Tibial nerve (tissue), 4 donors: ENCODE measurements at places on chromosomes 2 and 18.

DNA sequence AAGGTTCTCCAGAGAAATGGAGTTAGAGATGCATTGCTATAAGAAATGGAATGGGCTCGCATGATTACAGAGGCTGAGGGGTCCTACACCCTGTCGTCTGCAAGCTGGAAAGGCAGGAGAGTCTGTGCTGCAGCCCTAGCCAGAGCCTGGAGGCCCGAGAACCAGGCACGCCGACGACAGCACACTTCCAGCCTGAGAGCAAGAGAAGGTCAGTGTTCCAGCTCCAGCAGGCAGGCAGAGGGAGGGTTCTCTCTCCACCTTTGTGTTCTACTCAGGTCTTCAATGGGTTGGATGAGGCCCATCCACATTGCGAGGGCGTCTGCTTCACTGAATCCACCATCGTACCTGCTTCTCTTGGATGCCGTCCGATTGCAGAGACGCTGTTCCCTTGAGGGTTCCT lies 177.6 kb upstream of the HDAC4 start:
- DNase-seq = no peak

DNA sequence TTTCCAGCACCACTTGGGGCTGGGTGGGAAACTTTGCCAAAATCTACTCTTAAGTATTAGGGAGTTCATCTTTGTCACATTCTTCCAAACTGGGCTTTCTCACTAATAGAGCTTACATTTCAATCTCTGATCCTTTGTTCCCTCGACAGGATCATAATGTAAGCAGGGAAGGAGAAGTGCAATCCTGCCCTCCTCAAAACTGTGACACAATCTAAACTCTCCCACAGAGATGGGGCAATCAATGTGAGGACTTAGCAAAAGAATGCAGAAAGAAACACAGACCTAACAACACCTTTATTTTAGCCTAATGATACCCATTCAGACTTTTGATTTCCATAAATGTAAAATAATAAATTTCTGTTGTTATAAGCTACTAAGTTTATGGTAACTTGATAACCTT lies 40.8 kb downstream of the DSEL start:
- no peak for DNase-seq

DNA sequence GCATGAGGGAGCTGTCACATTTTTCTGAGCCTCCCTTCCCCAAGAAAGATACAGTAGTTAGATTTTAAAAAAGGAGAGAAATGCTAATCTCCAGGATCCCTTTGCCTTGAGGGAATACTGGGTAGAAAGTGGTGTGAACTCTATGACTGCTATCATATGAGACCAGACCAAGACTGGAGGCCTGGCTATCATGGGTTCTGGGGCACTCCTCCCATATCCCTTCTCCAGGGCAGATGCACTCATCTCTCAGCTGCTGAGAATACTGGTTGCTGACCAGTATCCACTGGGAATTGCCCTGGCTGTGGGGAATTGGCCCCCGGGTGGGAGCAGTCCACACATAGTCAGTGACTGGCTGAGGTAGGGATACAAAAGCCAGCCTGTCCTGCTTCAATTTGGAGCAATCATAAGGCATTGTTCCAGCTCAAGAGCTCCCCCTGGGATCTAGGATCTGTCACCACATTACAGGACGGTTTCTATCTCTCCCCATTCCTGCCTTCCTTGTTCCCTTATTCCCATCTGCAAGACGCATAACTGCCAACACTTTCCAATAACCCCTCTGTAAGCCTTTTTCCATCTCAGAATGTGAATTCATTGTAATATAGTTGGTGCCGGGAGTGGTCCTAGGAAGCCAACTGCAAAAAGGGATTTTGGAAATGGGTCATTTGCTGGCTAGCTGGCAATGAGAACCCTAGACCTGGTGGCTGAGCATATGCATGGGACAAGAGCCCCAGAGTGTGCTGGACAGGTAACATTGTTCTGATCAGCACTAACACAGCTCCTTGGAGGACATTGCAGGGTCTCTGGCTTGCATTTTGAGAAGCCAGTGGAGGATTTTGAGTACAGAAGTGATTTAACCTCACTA lies 35.4 kb upstream of the REEP1 start:
- no peak for DNase-seq

- DNase-seq = no peak
These were observed 485.5 kb upstream of the ID2 start for GRCh38 chr2:8196316-8196715.

- no peak for DNase-seq
These were observed 86.2 kb downstream of the MIB1 start for GRCh38 chr18:21826641-21827302.

- DNase-seq = no peak
These were observed 657.8 kb upstream of the LINC00305 start for GRCh38 chr18:64806691-64807090.

DNA sequence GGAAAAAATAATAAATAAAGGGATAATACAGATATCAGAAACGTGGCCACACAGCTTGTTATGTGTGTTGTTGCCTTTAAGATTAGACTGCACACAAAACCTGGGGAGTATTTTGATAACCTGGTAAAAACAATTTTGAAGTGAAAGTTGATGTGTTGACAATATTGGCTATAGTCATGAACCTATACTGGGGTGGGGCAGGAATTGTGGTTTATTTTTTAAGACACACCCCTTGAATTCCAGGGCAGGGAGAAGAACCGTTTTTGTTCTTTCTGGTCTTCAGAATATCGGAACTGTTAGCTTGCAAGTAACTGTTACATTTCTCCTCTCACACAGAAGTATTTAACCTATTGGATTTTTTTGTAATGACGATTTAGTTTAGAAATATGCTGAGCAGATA lies 80.4 kb downstream of the LIMS1 start:
- no peak for DNase-seq

GRCh38 chr18:50654658-50655550 lies 95.0 kb downstream of the MAPK4 start:
- DNase-seq = peak; percentile 16

- no peak for DNase-seq
These were observed 38.6 kb upstream of the TGIF1 start for GRCh38 chr18:3411327-3411726.

- no peak for DNase-seq
These were observed 634.6 kb upstream of the SLC39A10 start for GRCh38 chr2:195022508-195022830.

GRCh38 chr2:25115902-25116301 lies 52.5 kb downstream of the POMC start:
- no peak for DNase-seq

GRCh38 chr2:21282515-21282898 lies 158.7 kb downstream of the TDRD15 start:
- no peak for DNase-seq

DNA sequence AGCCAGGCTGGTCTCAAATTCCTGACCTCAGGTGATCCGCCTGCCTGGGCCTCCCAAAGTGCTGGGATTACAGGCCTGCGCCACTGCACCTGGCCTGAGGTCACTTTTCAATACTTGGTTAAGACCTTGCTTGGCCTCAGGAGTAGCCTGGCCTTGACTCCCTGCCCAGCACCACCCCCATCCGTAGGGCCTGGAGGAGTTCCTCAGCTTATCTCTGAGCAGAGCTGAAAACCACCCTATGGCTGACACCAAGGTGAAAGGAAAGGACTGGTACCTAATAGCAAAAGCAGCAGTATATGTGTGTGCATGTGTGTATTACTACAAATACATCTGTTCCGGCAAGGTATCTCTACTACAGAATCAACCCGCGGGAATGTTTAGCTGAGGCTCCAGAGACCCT lies 56.0 kb downstream of the STEAP3 start:
- DNase-seq = no peak

DNA sequence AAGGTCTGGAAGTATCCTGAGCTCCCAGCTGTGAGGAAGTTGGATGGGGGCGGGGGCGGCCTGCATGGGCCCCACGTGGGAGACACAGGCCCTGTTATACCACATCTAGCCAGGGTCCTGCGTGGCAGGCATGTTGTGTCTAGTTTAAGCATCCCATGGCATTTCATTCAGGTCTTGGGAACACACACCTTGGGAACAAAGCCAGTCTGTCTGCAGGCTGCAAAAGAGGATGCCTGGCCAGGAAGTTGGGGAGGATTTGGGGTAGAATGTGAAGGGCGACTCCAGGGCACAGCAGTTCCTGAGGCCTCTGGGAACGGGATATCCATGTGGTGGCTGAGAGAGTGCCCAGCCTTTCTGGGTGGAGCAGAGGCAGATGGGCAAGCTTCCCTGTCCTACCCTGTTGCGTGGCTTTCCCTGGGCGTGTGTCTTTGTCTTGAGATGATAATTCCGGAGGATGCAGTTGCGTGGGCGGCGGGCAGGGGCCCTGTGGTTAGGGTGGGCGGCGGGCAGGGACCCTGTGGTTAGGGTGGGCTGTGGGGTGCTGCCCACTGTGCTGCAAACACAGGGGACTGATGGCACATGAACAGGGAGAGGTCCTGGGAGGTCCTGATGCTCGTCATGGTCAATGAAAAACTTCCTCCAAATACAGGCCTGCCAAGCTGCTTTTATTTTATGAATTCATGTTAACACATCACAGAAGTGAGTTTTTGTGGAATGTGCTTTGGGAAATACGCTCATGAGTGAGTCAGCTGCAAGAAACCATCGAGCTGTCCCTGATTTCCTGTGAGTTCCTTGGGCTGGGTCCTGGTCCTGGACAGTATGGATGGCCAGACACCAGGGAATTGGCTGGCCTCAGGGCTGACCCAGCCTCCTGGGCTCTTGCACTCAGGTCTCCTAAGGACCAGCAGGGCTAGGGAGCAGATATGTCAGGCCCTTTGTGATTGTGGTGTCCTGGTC lies 90.0 kb upstream of the HS6ST1 start:
- no peak for DNase-seq

DNA sequence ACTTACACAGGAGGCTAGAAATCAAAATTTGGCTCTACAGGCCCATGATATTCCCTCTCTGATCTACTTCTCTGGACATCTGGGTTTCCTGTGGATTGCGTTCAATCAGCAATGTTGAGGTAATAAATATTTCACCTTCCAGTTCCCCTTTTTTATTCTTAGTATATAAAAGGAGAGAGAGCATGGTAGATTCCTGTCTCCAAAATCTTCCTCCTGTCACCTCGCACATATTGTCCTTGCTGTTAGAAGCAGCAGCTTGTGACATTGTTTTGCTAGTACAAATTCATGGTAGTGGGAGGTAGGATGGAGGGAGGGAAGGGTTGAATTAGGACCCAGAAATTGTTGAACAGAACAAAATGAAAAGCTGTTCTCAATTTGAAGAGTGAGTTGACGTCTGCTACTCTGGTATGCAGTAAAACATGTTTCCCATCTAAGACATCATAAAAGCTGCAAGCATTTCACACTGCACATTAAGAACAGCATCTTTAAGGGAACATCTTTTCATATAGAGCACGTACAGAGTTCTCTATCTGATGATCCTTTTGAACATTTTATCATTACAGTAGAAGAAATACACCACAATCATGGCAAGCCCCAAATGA lies 156.4 kb downstream of the RDH14 start:
- DNase-seq = no peak

DNA sequence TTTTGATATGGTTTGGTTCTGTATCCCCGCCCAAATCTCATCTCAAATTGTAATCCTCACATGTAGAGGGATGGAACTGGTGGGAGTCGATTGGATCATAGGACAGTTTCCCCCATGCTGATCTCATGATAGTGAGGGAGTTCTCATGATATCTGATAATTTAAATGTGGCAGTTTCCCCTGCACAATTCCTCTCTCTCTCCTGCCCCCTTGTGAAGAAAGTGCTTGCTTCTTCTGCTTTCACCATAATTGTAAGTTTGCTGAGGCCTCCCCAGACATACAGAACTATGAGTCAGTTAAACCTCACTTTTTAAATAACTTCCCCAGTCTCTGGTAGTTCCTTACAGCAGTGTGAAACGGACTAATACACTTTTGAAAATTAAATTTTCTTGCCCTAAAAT lies 12.3 kb upstream of the KCNJ3 start:
- DNase-seq = no peak

DNA sequence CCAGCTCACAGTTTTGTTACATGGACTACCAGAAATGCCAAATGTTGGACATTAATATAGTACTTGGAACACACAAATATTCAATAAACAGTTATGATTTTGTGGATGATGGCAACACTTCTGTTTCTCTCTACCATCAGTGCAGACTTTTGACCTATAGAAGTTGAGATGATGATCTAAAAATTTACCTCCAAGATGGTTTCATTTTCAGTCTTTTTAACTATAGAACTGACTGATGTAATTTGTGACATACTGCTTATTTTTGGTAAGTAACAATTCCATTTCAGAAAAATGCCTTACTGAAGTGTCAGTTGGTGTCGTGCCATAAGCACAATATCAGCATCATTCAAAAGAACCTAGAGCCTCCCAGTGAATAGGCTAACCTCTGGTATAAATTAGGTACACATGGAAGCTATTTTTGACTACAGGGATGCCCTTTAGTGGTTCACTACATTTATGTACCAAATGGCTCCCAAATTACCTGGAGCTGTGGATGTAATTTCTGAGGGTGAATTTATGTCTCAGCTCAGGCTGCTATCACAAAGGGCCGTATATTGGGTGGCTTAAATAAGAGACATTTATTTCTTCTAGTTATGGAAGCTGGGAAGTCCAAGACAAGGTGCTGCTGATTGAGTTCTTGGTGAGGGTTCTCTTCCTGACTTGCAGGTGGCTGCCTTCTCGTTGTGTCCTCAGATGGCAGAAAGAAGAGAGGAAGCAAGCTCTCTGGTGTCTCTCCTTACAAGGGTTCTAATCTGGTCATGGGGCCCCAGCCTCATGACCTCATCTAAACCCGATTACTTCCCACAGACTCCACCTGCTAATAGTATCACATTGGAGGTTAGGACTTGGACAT lies 66.5 kb downstream of the ALPK2 start:
- no peak for DNase-seq

- no peak for DNase-seq
These were observed 44.5 kb downstream of the DOCK10 start for GRCh38 chr2:224997802-224998201.

DNA sequence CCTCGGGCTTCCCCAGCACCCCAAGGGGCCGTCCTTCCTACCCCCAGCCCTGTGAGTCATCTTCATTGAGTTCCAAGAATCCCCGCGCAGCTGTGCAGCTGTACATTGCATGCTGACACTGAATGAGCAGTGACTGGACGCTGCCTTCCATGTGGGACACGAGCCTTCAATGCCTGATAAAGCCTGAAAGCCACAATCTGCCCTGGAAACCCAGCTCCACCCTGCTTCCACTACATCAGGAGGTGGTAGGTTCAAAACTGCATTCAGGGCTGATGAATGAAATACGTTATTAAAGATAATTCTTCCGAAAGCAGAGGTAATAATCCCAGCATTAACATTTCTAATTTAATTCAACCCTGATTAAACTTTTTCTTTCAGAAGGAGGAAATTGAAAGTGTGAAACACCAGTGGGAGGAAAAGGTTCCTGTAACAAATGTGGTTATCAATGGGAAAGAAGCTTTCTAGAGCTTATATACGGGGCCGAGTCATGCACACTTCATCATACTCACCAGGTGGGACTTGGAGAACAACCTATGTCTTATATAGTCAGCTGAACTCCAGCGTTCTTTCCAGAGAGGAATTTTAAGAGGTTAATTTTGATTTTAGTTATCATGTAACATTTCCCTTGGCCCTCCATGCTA lies 360.1 kb downstream of the LPIN1 start:
- no peak for DNase-seq

- no peak for DNase-seq
These were observed 4.0 kb downstream of the ARL4C start for GRCh38 chr2:234492717-234493485.

GRCh38 chr18:51668101-51668500 lies 470.6 kb upstream of the MEX3C start:
- peak; percentile 58 for DNase-seq

GRCh38 chr2:53786352-53786704 lies 425 bp downstream of the ASB3 start:
- DNase-seq = peak; percentile 18
